NCI-H2029 treated with DMSO at 0.1 percent for 48 hours (cell line): ENCODE measurements at places on chromosomes 16 and 17.

DNA sequence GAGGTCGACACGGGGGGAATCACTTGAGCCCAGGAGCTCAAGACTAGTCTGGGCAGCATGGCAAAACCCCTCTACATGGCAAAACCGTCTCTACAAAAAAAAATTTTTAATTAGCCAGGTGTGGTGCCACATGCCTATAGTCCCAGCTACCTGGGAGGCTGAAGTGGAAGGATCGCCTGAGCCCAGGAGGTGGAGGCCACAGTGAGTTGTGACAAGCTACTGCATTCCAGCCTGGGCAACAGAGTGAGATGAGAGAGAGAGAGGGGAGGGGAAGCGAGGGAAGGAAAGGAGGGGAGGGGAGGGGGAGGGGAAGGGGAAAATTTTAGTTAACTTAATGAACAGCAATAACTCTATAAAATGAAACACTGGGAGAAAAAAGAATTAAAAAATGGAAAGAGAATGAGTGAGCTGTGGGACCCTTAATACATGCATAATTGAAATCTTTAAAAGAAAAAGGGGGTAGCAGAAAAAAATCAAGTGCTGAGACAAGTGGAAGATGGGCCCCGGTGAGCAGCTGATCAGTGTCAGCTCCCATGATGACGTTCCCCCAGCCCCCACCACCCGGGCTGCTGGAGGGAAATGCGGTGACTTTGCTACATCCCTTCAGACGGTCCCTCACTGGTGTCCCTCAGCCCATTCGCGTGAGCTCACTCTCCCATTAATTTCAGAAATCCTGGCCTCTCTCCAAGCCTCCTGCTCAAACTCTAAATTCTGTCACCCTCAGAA lies 2.7 kb downstream of the ASGR2 start:
- no peak for DNase-seq

- DNase-seq = no peak
These were observed 12.3 kb upstream of the ADCY7 start for GRCh38 chr16:50254072-50254471.

GRCh38 chr17:27996202-27997043 lies 46.1 kb upstream of the NLK start:
- no peak for DNase-seq

DNA sequence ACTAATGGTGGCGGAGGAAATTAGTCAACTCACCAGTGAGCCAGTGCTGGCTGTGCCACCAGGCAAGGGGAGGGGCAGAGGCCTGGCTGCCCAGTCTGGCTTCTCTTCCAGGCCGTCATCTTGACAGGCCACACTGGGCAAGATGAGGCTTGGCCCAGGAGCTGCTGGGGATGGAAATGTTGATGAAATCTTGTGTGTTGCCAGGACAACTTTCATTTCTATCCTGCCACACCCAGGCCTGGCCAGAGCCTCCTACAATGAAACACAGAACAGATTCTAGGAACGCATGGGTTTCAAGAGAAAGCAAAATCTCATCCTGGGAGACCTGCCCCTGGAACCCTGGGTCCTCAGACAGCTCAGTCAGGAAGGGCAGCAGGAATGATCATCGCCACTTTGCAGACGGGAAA lies 9.3 kb downstream of the HEXIM2 start:
- no peak for DNase-seq
